ENCODE measurements at places on chromosomes 12 and 14.

DNA sequence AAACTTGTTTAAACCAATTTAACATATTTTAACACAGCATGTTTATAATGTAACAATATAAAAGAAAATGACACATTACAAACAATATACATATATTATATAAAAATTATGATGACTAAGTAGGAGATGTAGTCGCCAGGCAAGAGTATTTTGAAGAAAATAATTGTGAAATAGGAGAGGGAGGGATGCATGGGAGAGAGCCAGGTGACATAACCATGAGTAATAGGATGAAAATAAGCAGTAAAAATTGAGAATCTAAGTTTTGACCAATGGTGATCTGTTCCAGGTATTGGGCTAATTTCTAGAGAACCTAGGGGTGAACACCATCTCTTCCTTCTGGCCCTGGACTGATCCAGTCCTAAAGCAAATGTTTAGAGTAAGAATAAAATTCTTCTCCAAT lies 315.2 kb upstream of the G2E3 start:
- no peak for DNase-seq

- no peak for DNase-seq
Observed at GRCh38 chr14:38947343-38947742, 155.7 kb downstream of the SEC23A start.

DNA sequence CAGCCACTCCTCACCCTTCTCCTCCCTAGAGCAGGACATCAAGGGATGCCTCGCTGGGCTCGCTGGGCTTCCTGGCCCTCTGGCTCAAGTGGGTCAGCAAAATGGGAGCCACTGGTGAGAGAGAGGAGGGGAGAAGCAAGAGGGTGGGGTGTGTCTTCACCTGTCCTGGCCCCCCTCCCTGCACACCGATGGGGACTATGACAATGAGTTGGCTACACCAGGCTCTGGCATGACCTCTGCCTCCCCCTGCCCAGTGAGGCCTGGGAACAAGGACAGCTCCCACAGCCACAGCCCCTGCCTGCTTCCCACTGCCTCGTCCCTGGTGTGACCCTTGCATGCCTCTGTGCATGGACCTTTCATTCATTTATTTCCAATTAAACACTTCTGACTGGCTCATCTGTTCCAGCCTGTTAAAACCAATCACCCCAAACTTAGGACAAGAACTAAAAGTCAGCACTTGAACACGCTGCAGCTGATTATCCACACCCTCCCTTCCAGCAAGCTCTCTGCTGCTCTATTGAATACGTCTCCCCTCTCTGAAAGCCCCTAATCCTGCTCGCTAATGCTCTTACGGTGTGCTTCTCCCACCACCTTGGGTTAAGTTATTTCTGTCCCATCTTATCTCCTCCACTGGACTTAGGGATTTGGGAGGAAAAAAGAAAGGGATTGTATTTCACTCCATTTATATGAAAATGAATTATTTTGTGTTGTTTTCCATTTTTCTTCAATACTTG lies 5.8 kb upstream of the PPP2R5C start:
- DNase-seq = no peak

- peak; percentile 32 for DNase-seq
Observed at GRCh38 chr14:99195602-99196309, 76.2 kb downstream of the BCL11B start.

GRCh38 chr12:126869644-126870043 lies 1397.3 kb upstream of the TMEM132C start:
- DNase-seq = no peak

DNA sequence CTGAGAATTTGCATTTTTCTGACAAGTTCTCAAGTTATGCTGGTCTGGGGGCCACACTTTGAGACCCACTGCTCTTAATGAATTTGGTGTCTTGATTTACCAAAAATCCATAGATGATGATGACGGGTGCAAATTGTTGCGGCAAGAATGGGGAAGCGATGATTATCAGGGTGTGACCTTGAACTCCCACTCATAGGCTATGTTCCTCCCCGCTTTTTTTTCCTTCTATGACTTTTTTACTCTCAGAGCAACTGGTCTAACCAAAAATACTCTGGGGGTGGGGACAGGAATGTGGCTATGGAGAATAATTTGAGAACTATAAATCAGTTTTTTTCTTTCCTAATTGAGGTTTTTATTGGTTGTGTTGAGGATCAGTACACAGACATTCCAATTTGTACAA lies 83.6 kb downstream of the PPFIBP1 start:
- DNase-seq = no peak

- DNase-seq = peak; percentile 50
Observed at GRCh38 chr12:69330475-69331473, 17.4 kb upstream of the LYZ start.

GRCh38 chr14:68956724-68957123 lies 22.4 kb downstream of the ACTN1 start:
- DNase-seq = no peak

DNA sequence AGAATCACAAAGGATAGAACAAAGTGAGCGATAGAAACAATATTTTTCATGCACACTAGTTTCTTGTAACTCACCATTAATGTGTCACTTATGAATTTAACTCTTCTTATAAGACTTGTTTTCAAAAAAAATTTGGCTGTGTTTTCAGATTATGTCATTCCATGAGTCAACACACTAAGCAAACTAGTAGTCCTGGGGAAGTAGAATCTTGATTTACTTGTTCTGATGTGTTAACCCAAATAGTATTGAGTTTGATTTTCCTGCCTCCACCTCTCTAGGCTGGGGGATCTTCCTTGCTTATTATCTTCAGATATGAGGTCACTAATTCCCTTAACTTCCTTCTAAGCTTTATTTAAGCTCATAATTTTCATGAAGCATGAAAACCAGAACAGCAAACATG lies 151.0 kb upstream of the SEL1L start:
- DNase-seq = no peak

DNA sequence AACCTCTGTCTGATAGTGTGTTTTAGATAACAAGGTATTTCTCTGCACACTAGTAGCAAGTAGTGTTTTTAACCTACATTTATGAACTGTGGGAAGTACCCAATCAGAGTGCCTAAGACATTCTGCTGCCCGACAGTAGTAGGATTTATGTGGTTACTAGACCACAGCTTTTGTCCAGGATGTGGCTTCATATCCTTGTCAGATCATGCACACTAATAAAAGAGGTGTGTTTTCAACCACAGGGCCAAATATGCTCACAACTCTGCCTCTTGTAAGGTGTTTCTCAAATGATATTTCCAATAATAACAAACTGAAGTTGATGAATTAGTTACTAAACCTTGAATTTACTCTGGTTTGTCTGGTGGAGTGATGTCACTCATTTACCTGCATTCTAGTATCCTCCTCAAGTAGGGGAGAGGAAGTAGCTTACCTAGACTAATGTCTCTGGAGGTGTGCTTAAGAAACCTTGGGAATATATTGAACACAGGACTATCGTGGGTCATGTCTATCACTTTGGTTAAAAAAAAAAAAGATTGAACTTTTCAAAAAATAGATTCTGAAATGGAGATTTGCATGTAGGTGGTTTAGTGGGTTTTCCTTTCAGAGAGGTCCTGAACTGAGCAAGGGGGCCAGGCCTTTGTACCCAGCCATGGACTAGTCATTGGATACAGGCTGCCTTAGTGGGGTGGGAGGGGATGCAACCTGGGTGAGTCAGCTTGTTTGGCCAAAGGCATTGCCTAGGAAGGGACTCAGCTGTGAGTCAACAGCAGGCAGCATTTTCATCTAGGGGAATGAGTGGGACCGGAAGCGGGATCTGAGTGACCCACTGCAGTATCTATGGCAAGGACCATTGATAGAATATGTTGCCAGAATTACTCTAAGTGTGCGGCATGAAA lies 14.1 kb downstream of the FBXW8 start:
- DNase-seq = no peak

DNA sequence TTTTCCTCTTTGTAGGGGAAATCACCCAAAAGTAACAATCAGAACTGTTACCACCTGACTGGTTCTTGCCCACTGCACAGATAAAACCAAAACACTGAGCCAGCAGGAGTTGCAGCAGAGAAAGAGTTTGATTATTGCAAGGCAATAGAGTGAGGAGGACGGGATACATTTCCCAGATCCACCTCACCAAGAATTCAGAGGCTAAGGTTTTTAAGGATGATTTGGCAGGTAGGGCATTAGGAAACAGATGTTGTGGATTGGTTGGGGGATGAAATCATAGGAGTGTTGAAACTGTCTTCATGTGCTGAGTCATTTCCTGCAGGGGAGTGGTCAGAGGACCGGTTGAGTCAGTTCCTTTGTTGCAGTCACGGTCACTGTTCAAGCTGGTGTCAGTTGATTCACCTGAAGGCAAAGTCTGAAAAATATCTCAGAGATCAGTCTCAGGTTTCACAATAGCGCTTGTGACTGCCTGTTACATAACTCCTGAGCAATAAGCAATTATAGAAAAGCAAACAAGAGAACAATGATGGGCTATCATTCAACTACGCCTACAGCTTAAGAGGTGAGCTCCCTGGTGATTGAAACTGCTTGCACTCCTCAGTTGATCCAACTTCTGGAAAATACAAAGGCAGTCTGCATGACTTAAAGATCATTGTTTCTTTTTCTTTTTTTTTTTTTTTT lies 20.3 kb upstream of the AMN1 start:
- no peak for DNase-seq

- DNase-seq = no peak
Observed at GRCh38 chr12:71552728-71553501, 110.7 kb downstream of the ZFC3H1 start.

DNA sequence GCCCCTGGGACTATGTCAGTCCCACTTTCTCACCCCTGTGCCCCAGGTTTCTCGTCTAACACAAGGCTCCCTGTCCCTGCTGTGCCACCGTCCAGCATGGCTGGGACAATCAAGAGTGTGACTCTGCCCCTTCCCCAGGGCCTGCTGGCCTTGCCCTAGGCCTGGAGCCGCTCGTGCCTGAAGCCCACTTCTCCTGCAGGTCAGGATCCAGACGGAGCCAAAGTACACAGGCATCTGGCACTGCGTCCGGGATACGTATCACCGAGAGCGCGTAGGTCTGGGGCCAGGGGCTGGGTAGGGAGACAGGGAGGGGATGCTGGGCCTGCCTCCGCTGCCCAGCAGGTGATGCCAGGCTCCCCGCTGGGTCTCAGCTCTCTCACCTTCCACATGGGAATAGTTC lies 2.8 kb downstream of the SLC25A47 start:
- no peak for DNase-seq

DNA sequence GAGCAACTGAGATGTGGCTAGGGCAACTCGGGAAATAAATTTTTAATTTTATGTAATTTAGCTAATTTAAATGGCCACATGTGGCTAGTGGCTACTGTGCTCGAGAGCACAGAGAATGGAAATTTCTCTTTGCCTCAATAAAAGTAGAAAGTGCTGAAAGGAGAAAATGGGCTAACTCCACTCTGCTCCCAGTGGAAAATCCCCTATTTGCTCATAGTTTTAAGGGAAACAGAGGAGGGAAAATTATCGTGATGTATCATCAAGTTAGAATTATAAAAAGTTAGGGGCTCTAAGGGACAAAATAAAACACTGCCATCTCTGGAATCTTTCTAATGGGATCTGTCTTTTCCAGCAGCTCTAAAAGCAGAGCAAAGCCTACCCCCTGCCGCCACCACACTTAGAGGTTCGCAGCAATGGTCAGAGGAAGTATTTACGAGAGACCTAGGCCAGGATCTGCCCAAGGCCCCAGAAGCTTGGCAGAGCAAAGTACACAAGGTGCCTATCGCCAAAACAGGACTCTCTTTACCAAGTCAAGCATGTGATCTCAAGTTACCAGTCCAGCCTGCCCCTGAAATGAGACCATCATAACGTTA lies 220.7 kb downstream of the PPM1H start:
- no peak for DNase-seq

- DNase-seq = no peak
Observed at GRCh38 chr14:83860631-83861155, 1669.3 kb upstream of the FLRT2 start.

DNA sequence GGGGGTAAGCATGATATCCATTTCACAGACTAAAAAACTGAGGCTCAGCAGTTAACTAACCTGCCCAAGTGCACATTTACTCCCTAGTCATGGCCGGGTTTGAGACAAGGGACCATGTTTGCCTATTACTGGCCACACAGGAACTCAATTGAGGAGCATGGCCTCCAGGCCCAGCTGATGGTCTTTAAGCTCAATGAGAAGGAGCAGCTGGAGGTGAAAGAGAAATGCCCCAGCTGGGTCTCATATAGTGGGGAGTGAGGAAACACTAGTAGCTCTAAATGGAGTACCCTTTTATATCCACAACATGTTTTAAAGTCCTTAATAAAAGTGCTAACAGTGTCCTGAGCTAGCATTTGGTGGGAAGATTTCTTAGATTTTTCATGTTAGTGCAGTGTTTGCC lies 1.6 kb downstream of the TDP1 start:
- no peak for DNase-seq

- peak; percentile 84 for DNase-seq
Observed at GRCh38 chr12:132560614-132561426, 49.6 kb downstream of the LRCOL1 start.

DNA sequence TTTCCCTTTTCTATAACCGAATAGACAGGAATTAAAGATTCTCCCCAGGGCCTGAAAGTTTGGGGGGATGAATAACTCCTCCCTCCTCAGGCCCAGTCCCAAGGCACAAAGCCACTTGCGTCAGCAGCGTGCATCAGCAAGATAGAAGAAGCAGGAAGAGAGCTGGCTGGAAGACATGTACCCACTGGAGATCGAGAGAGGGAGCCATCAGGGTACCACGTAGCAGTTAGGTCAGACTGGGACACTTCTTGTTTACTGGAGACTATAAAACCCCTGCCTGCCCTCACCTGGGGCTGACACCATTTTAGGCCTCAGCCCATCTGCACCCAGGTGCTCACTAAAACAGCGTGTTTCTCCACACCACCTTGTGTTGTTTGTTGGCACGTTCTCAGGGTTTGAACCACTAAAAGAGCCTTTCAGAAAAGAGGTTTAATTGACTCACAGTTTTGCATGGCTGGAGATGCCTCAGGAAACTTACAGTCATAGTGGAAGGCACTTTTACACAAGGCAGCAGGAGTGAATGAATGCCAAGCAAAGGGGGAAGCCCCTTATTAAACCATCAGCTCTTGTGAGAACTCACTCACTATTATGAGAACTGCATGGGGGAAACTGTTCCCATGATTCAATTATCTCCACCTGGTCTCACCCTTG lies 93.2 kb downstream of the TMTC3 start:
- no peak for DNase-seq

- DNase-seq = no peak
Observed at GRCh38 chr14:54786838-54787237, 115.8 kb downstream of the GCH1 start.

DNA sequence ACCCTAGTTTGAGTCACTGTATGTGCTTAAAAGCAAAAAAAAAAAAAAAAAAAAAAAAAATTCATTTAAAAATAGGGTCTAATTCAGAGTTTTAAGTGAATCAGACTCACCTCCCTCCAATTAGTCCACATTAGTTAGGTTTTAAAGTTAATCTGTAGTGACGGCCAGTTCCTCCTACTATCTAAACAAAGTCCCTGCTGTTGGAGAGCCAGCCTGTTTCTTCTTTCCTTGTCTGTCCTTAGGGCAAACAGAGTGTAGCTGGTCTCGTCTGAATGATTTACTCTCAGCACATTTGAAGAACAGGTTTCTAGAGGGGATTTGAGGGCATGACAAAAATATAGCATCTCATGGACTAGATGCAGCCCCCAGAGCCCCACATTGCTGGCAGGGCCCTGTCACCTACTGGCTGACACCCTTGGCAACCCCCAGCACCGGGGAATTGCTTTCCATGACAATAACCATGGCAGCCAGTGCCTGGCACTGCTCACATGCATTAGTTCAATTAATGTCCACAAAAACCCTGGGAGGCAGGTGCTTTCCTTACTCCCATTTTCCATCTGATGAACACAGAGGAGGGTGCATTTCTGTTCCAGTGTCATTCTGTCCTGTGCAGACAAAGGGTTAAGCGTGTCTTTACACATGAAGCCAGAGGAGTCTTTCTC lies 138.3 kb downstream of the PLXNC1 start:
- no peak for DNase-seq

GRCh38 chr12:18261906-18262305 lies 588 bp downstream of the PIK3C2G start:
- no peak for DNase-seq

Measured in right kidney (tissue), 9 donors.